Heart left ventricle (tissue), 16 donors: ENCODE measurements at places on chromosomes 1 and 21. TPM values are rescaled to one million over a fixed set of nuclear protein-coding genes. Genes with fewer than 3 reads are reported as not detected.
A peak's percentile ranks its signal among the peaks of the same experiment; 100 is the strongest.

Gene OR2T35
- not detected for total RNA-seq

Gene GPR25
- not detected for total RNA-seq

Gene COG2
- total RNA-seq = 23.3 TPM

Gene FMO2
- 20.2 TPM for total RNA-seq

Gene LCE1A
- not detected for total RNA-seq

Gene BCL2L15
- not detected for total RNA-seq

DNA sequence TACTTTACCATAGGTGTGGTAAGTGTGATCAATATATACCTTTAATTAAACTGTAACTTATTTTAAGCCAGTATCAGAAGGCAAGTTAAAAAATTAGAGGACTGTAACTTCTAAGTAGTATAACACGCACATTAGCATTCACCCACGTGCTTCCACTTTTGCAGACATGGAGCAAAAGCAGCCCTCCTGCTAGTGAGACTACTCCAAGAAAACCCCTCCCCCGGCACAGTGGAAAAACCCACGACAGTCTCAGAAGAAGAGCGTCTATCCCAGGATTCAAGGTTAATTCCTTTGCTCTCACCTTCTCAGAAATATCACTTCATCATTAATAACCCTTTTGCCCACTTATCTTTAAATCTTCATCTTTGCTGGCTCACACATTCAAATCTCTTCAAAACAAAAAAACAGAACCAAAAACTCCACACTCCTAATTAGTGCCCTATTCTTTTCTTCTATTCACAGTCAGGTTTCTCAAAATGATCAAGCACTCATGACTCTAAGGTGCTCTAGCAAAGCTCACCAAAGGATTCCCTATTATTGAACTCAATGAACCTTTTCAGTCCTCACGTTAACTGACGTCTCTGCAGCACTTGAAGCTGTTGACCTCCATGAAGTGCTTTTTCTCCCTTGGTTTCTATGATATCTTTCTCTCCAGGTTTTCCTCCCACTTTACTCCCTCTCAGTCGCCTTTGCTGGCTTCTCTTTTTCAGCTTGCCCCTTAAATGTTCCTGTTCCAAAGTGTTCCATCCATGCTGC is 213.5 kb downstream of the SMYD3 start:
- DNase-seq = no peak

DNA sequence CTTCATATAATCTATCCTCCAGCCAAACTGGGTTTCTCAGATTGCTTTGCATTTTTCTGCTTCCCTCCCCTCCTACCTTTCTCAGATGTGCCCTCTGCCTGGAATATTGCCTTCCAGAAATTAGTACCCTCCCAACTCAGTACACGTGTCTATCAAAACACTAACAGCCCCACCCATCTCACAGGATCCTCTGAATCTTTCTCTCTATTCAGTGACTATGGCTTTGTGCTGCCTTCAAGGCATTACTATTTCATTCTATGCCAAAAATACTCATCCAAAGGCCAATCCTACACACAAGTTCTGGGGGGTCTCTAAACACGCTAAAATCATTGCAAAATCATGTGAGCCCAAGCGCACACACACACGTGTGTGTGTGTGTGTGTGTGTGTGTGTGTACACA is 58.4 kb downstream of the ZNF281 start:
- no peak for DNase-seq

GRCh38 chr1:38047603-38048141 is 1.1 kb upstream of the POU3F1 start:
- DNase-seq = peak; percentile 64

DNA sequence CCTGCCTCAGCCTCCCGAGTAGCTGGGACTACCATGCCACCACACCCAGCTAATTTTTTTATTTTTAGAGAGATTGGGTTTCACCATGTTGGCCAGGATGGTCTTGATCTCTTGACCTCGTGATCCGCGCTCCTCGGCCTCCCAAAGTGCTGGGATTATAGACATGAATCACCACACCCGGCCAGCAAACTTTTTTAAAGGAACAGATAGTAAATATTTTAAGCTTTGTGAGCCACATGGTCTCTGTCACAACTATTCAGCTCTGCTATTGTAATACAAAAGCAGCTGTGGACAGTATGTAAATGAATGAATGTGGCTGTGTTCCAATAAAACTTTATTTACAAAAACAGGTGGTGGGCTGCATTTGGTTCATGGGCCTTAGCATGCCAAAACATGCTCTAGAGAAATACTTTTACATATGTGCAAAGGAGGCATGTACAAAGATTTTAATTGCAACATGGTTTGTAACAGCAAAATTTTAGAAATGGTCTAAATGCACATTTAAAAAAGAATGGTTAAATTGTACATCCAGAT is 47.0 kb downstream of the CDCP2 start:
- DNase-seq = no peak
